ENCODE measurements at places on chromosomes 12 and 14.
A peak's percentile ranks its signal among the peaks of the same experiment; 100 is the strongest.

- DNase-seq: no peak
Observed at GRCh38 chr12:124699909-124700308, 132.5 kb upstream of the NCOR2 start.

GRCh38 chr12:119578112-119578511 lies 15.5 kb upstream of the TMEM233 start:
- DNase-seq: no peak

- DNase-seq: no peak
Observed at GRCh38 chr12:31801872-31802271, 73.1 kb upstream of the AMN1 start.

GRCh38 chr12:94039914-94040313 lies 108.5 kb upstream of the PLXNC1 start:
- DNase-seq: no peak

DNA sequence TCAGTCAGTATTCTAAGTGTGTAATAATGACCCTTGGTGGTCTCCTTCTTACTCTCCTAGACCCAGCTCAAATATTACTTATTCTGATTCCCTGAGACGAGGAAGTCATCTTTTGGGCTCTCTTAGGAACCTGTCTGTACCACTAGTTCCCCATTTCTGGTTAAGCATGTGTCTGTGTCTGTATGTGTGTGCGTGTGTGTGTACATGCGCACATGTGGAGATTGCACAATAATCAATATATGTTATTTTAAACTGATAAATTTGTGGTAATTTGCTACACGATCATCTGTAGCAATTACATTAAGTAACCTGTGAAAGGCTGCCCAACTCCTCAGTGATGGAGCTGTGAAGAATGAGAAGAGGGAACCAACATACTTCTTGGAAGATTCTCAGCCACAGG lies 132.2 kb downstream of the ASCL4 start:
- DNase-seq: no peak

DNA sequence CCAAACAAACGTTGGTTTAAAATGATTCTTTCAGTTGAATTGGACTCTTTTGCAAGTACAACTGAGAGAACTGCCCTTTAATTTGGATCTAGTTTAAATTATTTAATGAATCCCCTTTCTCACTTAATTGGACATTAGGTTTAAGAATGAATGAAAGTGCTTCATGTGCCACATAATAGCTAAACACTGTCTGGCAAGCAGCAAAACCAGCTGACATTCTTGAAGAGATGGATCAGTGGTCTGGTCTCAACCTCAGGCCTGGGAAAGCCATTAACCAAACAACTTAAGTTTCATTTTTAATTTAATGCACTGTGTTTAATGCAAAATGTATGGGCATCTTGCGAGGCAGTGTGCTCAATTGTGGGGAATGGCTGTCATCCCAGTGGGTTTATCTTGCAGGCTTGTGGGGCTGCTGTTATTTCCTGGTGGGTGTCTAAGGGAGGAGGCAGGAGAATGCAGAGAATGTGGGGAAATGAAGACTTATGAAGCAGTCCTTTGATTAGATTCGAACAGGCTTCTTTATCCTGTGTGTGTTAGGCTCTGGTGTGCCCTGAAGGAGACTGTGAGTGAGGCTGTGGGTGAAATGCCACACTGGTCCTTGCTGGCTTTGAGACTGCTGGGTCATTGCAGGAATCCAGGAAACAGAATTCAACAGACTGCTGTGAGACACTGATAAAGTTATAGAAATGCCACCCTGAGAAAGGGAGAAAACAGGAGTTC lies 144.1 kb upstream of the PELI2 start:
- DNase-seq: no peak

- DNase-seq: peak; percentile 77
Observed at GRCh38 chr12:94151582-94151981, 3.2 kb downstream of the PLXNC1 start.

DNA sequence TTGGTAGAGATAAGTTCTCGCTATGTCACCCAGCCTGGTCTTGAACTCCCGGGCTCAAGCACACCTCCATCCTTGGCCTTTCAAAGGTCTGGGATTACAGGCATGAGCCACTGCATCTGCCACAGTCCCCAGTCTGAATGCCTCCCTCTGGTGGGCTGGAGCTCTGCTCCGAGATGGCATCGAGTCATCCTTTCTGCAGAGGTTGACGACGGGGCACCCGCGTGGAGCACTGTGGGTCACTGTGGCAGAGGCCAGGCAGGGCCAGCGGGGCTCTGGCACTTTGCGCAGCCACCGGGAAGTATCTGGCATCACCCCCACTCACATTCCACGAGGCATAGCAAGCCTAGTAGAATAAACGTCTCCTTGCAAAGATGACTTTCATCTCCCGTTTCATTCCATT lies 163.3 kb upstream of the DIO3 start:
- no peak for DNase-seq

- no peak for DNase-seq
Observed at GRCh38 chr14:91293281-91293680, 48.8 kb upstream of the GPR68 start.

GRCh38 chr14:76280221-76280620 lies 95.7 kb upstream of the ESRRB start:
- no peak for DNase-seq

DNA sequence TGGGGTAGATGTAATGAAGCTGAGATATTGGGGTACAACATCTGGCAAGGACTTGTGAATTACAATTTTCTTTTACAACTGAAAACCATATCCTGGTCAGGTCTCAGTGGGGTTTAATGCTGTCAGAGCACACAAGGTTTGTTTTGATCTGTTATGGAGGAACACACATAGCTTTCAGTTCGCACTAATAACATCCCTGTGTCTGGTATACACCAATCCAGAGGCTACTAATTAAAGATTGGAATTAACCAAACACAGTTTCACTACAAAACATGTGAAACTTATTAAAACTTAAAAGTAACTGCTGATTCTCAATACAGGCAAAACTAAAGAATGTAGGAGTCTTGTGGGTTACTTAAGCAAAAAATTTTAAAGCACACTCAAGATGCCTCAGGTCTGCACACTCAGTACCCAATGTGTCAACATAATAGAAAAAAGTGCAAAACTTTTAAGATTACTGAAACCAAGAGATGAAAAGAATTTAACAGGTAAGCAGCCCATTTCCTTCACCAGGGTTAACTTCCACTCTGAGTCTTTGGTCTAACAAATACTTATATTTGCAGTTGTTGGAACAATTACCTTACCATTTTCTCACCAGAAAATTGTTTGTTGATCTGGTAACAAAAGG lies 77.4 kb downstream of the LLPH start:
- DNase-seq: no peak

GRCh38 chr14:49892301-49892635 lies 614 bp upstream of the ARF6 start:
- DNase-seq: peak; percentile 53

- DNase-seq: no peak
Observed at GRCh38 chr12:522692-523378, 63.1 kb downstream of the B4GALNT3 start.

DNA sequence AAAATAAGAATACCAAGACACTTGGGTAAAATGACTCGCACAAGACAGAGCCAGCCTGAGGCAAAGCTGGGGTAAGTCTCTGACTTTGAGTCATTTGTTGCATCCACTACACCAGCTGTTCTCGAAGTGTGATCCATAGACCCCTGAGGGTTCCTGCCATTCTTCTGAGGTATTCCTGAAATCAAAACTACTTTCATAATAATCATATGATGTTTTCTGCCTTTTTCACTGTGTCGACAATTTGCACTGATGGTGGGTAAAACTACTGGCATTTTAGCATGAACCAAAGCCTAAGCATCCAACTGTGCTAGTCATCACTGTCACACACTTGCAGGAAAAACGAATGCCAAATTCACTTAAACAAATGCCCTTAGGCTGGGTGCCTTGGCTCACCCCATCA lies 135.5 kb upstream of the FUT8 start:
- no peak for DNase-seq

- DNase-seq: no peak
Observed at GRCh38 chr14:51131516-51131915, 36.6 kb upstream of the TRIM9 start.

GRCh38 chr12:62603061-62603810 lies 136.6 kb downstream of the MON2 start:
- peak; percentile 65 for DNase-seq

DNA sequence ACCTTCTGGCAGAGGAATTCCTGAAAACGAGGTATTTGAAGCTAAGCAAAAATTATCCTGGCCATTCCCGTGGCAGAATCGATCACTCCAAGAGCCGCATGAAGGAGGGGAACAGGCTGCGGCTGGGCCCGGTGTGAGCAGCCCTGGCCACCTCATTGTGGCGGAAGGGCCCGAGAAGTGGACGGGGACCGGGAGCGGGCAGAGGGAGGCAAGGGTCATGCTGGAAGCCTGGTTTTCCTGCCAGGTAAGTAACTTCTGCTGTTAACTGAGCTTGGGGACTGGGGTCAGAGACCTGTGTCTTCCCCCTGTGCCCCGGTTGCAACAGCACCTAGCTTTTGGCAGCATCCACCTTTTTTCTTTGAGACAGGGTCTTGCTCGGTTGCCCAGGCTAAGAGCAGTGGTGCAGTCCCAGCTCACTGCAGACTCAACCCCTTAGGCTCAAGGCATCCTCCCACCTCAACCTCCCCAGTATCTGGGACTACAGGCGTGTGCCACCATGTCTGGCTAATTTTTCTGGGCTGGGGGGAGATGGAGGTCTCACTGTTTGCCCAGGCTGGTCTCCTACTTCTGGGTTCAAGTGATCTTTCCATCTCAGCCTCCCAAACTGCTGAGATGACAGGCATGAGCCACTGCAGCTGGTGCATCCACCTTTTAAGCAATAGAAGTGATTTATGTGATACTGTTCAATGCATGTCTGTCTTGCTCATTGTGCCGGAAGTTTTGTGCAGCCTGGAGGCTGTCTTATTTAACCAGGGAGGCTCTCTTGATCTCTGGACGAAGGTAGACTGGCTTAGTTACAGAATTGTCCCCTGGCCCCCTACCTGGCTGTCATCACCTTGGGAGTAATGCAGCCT lies 174.0 kb upstream of the MYL2 start:
- DNase-seq: no peak

- DNase-seq: no peak
Observed at GRCh38 chr12:10959804-10960203, 20.7 kb upstream of the TAS2R14 start.

GRCh38 chr12:25806271-25806670 lies 152.2 kb upstream of the RASSF8 start:
- no peak for DNase-seq

- no peak for DNase-seq
Observed at GRCh38 chr14:35761922-35762321, 47.2 kb downstream of the RALGAPA1 start.

GRCh38 chr14:68293404-68293803 lies 473.8 kb downstream of the RAD51B start:
- DNase-seq: no peak

GRCh38 chr14:31939934-31940333 lies 137.2 kb upstream of the ARHGAP5 start:
- DNase-seq: no peak

GRCh38 chr14:50335389-50335788 lies 23.3 kb downstream of the DMAC2L start:
- no peak for DNase-seq

GRCh38 chr14:104196461-104197140 lies 58.2 kb downstream of the KIF26A start:
- no peak for DNase-seq

GRCh38 chr12:4225571-4225970 lies 48.0 kb upstream of the CCND2 start:
- DNase-seq: no peak

Measured in HuH-7.5 (cell line).